ENCODE measurements at places on chromosomes 7 and 10. TPM values are rescaled to one million over a fixed set of nuclear protein-coding genes. Genes with fewer than 3 reads are reported as not detected.
A peak's percentile ranks its signal among the peaks of the same experiment; 100 is the strongest.

GRCh38 chr7:150430465-150431085, 19.9 kb upstream of the GIMAP8 start:
- peak; percentile 55 for DNase-seq

DNA sequence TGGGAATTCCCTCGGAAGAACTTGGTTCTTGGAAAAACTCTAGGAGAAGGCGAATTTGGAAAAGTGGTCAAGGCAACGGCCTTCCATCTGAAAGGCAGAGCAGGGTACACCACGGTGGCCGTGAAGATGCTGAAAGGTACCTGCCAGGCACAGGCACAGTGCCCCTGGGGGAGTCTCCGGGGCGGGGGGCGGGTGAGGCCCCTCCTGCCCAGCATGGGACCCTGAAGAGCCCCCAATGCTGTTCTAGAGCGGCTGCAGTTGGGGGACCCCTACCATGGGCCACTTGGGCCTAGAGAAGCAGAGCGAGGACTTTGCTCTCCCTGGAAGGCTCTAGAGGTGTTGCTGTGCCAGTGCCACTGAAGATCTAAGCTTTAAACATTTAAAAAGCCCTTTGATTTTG, 21.6 kb upstream of the CSGALNACT2 start:
- no peak for DNase-seq

- DNase-seq: no peak
Measured at GRCh38 chr10:121594623-121595350, 3.5 kb downstream of the FGFR2 start.

DNA sequence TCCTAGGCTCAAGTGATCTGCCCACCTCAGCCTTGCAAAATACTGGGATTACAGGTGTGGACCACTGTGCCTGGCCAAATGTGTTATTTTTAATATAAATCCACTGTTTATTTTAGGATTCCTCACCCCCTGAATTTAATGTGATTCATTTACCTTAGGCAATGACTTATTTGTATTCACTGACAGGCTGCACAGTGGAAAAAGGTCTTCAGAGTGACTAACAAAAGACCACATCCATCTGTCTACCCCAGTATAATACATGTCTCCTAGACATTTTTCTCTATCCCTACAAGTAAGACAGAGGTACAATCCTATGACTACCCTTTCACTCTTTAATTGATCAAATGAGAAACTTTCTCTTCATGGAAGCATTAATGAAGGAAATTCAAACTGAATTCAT, 230.2 kb downstream of the AHR start:
- no peak for DNase-seq

DNA sequence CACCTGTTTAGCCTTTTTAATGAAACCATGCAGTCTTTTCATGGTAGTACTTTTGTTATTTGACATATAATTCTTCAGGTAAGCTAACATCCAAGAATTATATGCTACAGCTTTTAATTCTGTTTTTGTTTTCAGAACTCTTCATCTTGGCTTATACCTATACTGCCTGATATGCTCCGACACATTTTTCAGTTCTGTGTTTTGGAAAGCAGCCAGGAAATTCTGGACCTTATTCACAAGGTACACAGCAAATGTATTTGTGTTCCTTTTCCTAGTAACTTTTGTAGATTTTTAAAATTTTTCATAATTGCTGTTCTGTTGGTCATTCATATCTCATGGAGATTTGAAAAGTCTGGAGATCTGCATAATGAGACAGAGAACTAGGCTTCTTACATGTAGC, 56.7 kb downstream of the BTAF1 start:
- no peak for DNase-seq

GRCh38 chr10:88744002-88744401, 15.8 kb upstream of the LIPN start:
- no peak for DNase-seq

GRCh38 chr10:59177836-59178235, 1.4 kb downstream of the PHYHIPL start:
- no peak for DNase-seq

DNA sequence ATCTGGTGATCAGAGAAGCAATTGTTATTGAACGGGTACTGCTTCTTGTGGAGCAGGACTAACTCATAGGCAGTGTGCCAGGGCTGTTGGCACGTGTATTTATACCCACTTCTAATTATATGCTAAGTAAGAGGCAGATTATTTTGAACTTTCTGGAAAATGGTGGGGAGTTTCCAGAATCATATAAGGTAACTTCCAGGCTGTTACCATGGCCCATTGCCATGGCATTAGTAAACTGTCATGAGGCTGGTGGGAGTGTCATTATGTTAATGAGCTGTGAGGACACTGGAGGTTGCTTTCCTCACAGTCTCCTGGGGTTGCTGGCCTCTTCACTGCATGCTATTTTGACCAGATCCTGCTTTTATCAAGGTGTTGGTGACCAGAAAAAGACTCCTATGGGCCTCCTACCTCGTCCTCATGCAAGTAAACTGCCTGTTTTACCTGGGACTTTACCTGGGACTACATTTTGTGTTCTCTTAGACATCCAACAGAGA, 122.6 kb downstream of the KCND2 start:
- DNase-seq: no peak

DNA sequence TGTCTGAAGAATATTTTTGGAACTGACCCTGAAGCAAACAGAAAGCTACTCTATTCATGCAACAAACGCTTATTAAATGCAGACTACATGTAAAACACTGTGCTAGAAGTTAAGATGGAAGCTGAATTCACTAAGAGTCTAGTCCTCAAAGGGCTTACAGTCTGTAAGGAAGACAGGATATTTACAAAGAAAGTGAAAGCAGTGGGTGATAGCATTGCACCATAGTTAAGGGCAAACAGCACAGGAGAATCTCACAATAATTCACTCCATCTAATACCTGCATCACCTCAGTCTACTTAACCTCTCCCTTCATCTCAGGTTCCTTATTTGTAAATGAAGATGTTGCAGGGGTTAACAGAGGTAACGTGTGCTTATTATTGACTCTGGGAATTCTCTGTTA, 360.0 kb upstream of the AOAH start:
- no peak for DNase-seq

Gene PGAM2
- 322 TPM for total RNA-seq
